ENCODE measurements at places on chromosomes 1 and 21.
A peak's percentile ranks its signal among the peaks of the same experiment; 100 is the strongest.

DNA sequence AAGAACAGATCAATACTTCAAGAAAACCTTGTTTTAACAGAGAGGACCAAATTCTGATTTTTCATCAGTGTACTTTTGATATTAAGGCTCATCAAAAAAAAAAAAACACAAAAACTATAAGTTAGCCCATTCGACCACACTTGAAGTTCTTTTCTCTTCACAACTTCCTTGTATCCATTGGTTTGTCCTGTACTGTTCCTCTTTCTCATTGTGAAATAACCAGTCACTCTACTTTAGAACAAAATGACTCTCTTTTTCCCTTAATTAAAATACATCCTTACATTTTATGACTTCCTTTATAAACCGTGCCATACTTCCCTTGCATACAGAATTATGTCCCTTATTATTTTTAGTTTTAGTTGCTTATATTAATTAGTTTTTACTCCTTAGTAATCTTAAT is 8.4 kb downstream of the QSOX1 start:
- DNase-seq: no peak

DNA sequence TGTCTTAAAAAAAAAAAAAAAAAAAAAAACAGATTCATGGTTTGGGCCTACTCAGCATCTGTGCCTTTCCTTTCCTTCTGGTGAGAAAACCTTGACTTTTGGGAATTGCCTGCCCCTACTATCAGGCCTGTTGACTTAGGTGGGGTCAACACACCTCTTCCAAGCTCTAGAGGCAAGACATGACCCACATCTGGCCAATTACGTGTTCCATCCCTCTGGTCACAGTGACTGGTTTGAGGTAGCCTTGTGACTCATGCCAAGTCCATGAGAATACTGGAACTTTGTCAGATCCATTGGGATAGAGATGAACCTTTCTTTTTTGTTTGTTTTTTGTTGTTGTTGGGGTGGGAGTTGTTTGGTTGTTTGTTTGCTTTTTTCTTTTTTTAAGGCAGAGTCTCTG is 37.3 kb upstream of the KHDRBS1 start:
- DNase-seq: no peak

GRCh38 chr1:240030236-240030635 is 61.4 kb upstream of the FMN2 start:
- no peak for DNase-seq

- DNase-seq: no peak
Observed at GRCh38 chr21:36023092-36023480, 37.2 kb downstream of the SETD4 start.

DNA sequence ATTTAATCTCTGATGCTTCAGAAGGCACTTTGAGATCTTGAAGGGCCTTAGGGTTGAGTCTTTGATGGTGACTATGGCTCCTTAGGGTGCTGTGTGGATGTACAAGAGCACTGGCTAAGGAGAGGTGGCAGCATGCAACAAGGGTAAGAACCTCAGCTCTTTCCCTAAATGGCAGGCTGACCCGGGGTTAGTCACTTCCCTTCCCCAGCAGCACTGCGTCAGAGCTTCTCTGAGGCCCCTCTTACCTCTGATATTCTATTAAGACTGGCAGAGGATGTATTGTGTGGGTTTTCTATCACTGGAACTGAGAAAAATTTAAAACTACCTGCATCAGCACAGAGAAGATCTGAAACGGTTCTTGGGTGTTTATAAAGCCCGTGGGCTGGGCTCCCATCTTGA is 11.8 kb downstream of the C1orf116 start:
- DNase-seq: no peak

GRCh38 chr1:189992856-189993255 is 484.8 kb downstream of the BRINP3 start:
- DNase-seq: no peak

GRCh38 chr21:39637197-39637970 is 24.6 kb downstream of the B3GALT5 start:
- DNase-seq: no peak

GRCh38 chr1:151067185-151067584 is 3.4 kb upstream of the GABPB2 start:
- DNase-seq: no peak

DNA sequence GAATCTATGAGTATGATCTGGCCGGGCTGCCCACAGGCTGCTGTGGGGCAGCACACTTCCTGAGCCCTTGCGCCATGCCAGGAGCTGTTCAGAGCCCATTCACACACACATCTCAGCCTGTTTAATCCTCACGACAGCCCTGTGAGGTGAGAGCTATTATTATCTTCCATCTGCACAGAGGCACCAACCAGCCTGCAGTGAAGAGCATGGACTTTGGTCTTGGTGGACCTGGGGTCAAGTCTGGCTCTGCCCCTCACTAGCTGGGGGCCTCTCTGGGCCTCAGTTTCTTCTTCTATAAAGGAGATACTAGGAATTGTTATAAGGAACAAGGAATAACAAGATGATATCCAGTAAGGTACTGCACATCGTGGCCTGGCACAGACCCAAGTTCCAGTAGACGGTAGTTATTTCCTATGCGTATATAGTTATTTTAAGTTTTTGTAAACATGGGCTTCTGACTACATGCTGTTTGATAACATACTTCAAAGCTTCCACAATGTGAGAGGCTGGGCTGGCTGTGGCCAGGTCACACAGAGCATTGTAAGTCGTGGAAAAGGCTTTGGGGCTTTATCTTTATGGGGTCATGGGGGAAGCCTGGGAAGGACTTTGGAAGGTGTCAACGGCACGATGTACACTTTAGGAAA is 3.4 kb upstream of the PADI2 start:
- DNase-seq: no peak

DNA sequence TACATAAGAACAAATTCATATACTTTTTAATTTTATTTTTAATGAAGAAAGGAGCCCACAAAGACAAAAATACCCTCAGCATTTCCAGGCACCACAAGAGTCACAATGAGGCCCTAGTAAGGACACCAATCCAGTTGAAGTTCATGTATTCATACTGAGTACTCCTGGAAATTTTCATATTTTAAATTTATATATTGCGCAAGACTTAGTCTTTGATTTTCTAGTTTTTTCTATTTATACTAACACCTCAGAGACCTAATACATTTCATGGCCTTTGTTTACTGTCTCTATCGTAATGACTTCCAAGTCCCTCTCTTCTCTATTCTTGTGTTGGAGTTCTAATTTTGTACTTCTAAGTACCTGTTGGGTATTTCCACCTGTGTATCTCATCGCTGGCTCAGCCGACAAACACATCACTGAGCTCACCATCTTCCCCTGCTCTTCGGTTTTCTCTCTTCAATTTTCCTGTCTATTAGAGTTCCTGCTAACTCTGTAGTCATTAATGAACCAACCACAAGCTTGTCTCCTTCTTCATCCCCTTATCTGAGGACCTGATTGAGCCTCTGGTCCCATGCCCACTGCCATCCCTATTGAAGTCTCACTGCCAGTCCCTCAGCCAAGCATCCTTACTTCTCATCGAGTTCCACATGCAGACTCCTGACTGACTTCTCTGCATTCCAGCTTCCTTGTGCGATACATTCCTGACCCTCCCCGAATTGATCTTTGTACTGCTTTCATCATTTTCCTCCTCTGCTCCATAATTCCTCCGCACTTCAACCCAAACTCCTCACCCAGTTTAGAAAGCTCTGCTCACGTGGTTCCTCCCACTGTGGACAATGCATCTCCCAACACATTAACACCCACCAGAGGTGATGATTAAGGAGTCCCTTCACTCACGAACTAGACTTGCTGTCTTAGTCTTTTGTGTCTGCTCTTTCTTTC is 17.3 kb upstream of the IRF2BP2 start:
- no peak for DNase-seq

GRCh38 chr1:113747376-113747775 is 11.9 kb downstream of the PHTF1 start:
- no peak for DNase-seq

GRCh38 chr1:230977761-230978490 is 735 bp downstream of the TTC13 start:
- peak; percentile 23 for DNase-seq

DNA sequence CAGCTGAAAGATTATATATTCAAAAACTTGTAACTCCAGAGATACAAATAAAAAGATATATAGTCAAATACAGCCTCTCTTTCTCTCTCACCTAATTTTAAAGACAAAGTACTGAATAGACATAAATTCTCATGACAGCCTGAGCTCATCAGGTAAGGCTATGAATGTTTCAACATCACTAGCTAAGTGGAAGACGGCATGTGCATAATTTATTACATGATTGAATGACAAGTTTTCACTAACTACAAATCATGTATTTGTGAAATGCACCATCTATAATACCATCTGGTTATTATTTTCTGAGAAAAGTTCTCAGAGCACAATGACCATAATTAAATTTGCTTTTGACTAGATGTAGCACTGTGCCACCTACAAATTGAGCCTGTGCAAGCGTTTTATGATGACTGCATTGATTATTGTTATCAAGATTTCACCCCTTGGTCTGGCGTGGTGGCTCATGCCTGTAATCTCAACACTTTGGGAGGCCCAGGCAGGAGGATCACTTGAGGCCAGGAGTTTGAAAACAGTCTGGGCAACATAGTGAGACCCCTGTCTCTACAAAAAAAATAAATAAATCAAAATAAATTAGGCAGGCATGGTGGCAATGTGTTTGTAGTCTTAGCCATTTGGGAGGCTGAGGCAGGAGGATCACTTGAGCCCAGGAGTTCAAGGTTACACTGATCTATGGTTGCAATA is 128.2 kb downstream of the APP start:
- no peak for DNase-seq

DNA sequence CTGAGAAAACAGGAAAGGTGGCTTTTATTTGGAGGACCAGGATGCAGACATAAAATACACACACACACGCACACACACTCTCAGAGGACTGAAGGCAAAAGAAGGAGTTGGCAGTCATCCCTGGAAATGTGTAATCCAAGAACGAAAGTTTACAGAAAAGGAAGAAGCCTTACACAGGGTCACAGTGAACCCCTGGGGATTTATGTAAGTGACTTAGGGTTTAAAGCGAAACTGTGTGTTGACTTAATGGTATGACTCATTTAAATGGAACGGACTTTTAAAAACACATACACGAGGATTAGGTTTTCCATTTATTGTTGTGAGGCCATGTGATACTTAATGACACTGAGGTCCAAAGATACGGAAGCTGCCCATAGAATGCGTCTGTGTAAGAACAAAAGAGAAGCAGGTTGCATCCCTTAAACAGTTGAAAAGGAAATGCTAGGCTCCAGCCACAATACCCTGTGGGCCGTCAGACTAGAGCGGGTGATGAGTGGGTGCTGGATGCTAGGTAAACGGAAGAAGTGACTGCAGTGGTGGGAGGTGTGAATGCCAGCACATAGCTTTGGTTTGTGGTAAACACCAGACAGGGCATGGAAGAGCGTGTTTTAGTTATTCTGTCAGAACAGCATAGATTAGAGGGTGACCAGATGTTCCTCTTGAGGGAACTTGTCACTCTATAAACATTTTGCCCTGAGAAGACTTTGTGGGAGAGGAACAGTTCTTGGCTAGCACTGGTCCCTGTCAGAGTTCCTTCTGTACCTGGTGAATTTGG is 21.6 kb upstream of the BCL10 start:
- peak; percentile 68 for DNase-seq

- no peak for DNase-seq
Observed at GRCh38 chr1:243902100-243902499, 52.1 kb upstream of the AKT3 start.

DNA sequence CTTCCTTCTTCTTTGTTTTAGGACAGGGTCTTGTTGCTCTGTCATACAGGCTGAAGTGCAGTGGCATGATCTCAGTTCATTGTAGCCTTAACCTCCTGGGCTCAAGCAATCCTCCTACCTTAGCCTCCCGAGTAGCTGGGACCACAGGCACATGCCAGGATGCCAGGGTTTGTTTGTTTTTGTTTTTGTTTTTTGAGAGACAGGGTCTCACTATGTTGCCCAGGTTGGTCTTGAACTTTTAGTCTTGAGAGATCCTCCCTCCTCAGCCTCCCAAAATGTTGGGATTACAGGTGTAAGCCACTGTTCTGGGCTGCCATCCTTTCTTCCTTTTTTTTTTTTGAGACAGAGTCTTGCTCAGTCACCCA is 56.5 kb upstream of the SLC45A1 start:
- no peak for DNase-seq

DNA sequence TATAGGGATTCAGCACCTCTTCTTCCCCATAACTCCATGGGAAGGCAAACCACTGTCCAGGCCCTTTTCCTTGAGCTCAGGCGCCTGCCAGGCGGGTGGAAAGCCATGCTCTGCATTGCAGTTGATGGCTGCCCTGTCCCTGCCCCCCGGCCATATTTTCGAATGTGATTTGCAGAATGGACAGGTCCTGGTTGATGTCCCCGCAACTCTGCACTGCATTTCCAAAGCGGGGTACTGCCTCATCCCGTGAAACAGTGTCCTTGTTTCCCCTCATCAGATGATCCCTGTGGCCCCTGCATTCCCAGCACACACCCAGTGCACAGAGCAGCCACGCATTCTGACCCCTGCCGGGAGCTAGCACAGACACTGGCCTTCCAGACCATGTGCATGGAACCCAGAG is 33.7 kb upstream of the SCMH1 start:
- DNase-seq: no peak

DNA sequence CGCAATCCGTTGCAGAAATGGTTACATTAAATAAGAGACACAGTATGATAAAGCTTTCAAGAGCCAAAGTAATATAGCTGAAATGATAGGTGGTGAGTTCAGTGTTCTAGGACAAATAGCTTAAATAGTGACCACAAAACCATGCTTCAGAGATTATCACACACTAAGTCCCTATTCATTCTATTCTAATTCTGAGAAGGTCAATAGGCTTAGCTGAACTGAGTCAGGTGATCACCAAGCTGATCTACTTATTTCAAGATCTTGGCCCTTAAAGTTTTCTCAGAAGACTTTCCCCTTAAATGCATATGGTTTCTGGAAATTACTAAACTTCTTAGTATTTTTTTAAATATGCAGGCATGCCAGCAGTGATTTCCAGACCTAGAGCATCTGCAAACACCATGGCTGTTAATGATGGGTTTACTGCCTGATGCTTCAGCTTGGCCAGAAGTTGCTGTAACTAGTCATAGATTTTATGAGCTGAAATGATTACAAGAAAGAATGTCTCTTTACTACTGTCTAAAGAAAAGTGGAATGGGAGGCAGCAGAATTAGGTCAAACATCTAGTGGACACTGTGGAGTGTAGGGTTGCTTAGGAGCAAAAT is 242.9 kb downstream of the ST6GALNAC3 start:
- no peak for DNase-seq

DNA sequence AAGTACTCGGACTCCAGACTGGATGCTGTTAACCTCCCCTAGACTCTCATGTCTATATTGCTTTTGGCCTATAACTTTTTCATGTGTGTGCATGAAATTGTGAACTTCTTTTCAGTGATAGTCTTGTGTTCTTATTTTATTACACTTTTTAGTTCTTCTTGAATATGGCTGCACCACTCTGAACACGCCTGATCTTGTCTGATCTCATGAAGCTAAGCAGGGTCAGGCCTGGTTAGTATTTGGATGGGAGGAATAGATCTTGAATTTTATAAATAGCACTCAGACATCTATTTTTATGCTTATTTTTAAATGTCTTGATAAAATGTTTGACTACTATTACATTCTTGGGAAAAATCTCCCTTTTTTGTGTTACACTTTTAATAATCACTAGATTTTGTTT is 22.4 kb downstream of the TCP10L start:
- no peak for DNase-seq
